NCI-H187 treated with DMSO at 0.1 percent for 48 hours (cell line): ENCODE measurements at places on chromosomes 3 and 15.

DNA sequence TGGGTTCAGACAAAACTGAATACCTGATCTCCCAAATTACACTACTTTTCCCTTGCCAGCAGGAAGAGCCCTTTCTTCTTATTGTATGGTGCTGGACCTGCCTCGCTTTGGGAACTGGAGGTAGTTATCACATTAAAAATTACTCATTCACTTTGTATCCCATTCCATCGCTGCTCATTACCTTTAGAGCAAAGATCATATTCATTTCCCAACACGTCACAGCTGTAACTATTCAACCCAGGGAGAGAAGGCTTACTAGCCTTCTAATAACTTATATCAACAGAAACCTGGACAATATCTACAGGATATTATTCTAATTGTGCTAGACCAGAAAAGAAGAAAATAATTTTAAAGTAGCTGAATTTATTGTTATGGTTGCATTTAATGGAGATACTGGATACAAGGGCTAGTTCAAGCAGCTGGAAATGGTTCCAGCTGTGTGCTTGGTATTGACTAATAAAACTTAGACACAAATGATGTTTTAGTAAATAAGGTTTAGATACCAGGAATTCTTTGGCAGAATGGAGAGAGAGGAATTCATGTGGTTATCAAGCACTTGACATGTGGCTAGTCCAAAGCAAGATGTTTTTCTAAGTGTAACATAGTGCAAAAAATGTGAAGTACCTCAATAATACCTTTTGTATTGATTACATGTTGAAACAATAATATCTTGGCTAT, 656.3 kb downstream of the ROBO1 start:
- no peak for DNase-seq

- DNase-seq = no peak
Measured at GRCh38 chr15:71414853-71415252, 299.6 kb downstream of the THSD4 start.

DNA sequence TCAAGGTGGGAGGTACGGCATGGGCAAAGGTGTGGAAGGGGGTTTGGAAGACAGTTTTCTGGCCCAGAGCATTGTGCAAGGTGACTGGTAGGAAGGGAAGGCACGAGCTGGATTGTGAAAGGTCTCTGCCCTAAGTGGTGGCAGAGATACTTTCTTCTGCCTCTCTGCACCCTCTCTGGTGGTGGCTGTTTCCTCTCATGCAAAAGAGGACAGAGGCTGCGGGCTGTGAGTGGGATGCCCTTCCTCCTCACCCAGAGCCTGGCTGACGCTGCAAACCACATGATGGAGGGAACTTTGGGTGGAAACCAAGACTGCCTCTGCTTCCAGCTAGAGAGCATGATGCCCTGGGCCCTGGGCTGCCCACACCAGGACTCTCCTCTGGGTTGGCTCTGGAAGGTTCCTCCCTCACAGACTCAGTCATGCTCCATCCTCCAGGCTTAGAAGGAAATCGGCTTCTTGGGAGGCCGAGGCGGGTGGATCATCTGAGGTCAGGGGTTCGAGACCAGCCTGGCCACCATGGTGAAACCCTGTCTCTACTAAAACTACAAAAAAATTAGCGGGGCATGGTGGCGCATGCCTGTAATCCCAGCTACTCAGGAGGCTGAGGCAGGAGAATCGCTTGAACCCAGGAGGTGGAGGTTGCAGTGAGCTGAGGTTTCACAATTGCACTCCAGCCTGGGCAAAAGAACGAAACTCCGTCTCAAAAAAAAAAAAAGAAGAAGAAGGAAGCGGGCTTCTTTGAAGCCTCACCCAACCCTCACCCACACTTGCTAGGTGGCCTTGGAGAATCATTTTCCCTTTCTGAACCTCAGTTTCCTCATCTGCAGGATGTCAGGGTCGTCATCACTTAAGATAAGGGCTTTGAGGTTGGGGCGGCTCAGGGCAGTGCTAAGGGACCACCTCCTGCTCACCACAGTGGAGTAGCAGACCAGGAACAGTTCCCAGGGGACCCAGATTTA, 8.3 kb downstream of the PSTPIP1 start:
- DNase-seq = no peak

- DNase-seq = no peak
Measured at GRCh38 chr3:41267975-41268640, 68.8 kb downstream of the CTNNB1 start.

- DNase-seq = no peak
Measured at GRCh38 chr3:194203482-194204041, 67.6 kb downstream of the HES1 start.

DNA sequence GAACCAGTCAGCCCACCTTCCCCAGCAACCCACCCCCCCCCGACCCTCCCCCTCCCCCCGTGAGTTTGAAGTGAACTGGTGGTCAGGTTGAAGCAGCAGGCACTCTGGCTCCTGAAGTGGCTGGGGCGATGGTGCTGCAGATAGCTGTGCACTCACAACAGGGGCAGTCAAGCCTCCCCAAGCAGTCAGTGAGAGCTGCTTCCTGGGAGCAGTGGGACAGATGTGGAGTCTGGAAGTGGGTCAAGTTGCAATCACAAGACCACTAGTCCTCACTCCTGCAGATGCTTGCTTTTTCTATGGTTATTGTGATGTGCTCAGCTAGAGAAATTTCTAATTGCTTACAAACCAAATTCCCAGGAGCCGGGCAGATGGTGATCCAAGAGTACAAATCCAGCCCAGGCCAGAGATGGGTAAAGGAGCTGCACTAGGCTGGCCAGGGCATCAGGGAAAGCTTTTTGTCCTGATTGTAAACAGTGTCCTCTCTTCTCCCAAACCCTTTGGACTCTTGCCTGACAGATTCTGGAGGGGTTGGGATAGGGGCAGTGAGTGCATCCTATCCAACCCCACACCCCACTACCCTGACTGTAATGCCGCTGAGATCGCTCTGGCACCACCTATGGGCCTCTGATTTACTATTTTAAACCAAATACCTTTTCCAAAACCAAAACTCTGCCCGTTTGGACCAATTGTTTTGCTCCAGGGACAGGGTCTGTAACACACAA, 9.8 kb upstream of the CLPX start:
- no peak for DNase-seq
